ENCODE measurements at places on chromosomes 7 and 10. TPM values are rescaled to one million over a fixed set of nuclear protein-coding genes. Genes with fewer than 3 reads are reported as not detected.
A peak's percentile ranks its signal among the peaks of the same experiment; 100 is the strongest.

IFIT3 gene
- total RNA-seq, result 6.9 TPM

DNA sequence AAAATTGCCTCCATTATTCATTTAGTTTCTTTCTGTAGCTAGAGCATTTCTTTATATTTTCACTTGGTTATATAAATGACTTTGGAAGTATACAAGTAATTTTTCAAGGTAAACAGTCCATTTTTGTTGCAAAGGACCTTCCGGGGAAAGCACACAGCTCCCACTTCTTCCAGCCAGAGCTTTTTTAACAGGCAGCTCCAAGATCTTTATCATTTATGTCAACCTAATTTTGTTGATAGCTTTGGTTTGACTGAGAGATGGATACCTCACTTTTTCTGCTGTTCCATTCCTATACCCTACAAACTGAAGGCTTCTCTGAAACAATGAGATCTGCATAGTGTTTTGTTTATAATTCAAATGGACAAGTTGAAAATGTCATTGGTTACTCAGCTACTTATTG, 49.3 kb upstream of the RAB11FIP2 start:
- DNase-seq, result no peak

DNA sequence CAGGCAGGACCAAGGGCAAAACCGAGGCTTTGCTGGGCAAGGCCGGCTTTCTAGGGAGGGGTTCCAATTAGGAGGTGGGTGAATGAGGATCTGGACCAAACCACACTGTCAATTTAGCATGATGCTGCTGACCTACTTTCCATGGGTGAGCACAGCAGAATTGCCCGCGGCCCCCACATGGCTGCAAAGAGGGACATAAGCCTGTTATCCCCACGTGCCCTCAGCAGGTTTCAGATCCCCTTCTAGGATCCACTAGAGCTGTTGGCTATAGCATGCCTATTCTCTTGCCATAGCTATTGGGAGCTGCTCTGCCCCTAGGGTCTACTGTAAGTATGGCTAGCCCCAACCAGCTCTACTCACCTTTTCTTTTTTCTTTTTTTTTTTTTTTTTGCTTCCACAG, 102.8 kb downstream of the COL13A1 start:
- DNase-seq, result no peak

DNA sequence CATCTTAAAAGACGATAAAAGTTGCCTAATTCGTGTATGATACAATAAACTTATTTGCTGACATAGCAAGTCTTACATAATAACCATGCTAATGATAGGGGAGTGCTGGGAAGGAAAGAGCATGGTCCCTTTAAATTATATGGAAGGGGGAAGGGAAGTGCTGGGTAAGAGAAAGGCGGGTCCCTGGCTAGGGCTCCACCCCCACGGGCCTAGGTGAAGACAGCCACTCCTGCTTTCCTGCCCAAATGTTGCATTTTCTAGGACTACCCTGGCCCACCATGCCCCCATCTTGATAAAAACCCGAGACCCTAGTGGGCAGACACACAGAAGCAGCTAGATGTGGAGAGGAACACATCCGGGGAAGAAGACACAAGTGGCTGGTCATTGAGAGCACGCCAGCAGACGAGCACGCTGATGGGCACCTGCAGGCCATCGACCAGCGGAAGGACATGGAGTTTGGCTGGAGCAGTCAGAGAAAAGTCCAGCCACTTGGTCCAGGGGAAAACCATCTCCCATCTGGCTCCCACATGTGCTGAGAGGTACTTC, 328.7 kb downstream of the ARL4A start:
- DNase-seq, result no peak

SVOPL gene
- total RNA-seq, result 0.91 TPM

GNG11 gene
- 4.8 TPM for total RNA-seq

GRCh38 chr10:132677473-132678227, 108.3 kb downstream of the NKX6-2 start:
- DNase-seq, result peak; percentile 51

MACROH2A2 gene
- 7.1 TPM for total RNA-seq

DNA sequence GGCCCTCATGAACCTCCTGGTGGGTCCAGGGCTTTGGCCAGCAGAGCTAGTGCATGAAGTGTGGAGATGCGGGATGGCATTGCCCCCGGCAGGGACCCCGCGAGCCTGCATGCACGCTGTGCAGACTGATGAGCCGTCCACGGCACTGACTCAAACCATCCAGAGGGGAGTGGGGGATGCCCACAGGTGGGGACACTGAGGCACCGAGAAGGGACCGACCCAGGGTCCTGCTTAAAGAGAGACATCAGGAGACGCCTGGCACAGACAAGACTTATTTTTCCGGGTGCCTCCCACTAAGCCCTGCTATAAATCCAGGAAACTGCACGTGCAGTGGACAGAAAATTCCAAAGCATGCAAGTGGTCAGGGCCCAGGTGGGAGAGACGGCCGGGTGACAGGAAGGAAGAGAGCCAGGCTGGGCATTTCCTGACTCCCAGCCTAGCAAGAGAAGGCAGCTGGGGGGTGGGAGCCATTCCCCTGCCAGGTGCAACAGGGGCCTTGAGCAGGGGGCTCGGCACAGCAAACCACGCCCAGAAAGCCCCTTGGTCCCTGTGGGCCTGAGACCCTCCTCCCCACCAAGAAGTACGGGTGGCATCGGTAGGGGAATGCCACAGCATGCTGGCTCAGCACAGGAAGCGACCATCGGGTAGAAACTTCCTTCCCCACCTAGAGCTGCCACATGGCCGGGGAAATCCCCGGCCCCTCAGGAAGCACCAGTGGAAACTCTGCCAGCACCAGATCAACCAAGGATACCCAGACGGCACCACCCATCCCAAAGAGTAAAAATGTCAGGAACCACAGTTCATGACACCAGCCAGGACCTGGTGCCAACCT, 91.5 kb downstream of the FOXL3 start:
- no peak for DNase-seq

GRCh38 chr7:111232249-111233084, 141.5 kb downstream of the LRRN3 start:
- no peak for DNase-seq

GRCh38 chr7:98970016-98970615, 91.8 kb downstream of the TRRAP start:
- no peak for DNase-seq

GRCh38 chr10:130630135-130630534, 493.9 kb downstream of the GLRX3 start:
- no peak for DNase-seq

FXYD4 gene
- total RNA-seq, result not detected

GRCh38 chr10:128096486-128097199, 29.6 kb downstream of the MKI67 start:
- no peak for DNase-seq

DNA sequence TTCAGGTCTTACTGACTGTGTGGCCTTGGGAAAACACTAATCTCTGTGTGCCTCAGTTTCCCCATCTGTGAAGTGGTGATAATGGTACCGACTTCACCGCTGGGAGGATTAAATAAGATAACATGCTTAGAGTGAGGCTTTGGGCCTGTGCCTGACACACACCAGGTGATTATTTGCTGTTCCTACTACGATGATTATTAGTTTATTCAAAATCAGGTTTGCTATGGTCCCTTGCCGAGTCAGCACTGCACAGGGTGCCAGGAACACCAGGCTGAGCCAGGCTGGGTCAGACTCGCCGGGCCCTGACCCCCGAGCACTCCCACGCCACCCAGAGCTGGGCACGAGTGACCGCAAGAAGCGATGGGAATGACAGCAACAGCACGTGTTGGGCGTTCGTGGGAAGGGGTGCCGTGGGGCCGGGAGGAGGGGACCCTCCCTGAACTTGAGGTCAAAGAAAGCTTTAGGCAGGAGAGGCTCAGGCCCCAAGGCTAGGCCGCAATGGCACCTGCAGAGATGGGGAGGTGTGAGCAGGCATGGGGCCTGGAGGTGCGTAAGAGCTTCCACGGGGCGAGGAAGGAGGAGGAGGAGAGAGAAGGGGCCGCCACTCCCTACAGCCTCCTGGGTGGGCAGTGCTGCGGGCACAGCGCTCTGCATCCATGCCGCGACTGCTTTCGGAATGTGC, 325.4 kb downstream of the DNAJB6 start:
- DNase-seq, result no peak

DNA sequence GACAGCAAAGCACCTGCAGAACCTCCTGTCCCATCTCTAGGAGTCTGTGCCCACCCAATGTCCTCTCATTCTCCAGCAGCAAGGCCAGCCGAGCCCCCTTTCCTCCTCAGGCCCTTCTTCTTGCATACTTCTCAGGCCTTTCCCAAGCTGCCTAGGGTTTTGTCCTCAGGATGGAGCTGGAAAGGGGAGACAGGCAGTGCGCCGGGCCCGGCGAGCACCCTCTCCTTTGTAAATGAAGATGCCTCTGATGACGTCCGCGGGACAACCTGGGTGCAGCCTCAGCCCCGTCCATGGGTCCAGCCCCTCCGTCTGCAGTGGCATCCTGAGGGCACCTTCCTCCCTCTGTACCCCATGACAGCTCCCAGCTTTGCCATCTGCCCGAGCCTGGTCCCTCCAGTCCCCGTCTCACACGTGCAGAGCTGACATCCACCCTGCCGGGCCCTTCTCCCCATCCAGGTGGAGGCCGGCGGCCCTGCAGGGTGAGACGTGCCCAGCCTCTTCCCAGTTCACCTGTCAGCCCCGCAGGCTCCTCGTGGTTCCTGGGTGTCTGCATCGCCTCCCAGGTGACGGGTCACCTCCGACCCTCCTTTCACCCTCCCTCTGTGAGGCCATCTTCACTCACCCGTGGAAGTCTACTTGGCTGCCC, 36.4 kb downstream of the JAKMIP3 start:
- DNase-seq, result no peak

- no peak for DNase-seq
These were observed 76.2 kb downstream of the CHN2 start for GRCh38 chr7:29270594-29271318.

DNA sequence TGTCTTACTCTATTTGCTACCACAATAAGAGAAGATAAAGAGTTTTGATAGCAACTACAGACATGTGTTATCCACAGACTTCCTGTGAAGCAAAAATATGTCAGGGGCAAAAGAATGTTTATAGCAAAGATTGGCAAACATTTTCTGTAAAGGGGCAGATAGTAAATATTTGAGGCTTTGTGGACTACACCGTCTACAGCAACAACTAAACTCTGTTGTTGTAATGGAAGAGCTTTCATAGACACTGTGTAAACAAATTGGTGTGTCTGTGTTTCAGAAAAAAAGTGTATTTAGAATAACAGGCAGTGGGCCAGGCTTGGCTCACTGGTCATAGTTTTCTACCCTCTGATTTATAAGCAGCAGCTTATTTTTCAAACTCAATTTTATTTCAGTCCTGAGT, 521.4 kb downstream of the ANKRD7 start:
- DNase-seq, result no peak

TAS2R60 gene
- total RNA-seq, result not detected

GRCh38 chr10:95864906-95865813, 42.6 kb upstream of the CC2D2B start:
- no peak for DNase-seq

DNA sequence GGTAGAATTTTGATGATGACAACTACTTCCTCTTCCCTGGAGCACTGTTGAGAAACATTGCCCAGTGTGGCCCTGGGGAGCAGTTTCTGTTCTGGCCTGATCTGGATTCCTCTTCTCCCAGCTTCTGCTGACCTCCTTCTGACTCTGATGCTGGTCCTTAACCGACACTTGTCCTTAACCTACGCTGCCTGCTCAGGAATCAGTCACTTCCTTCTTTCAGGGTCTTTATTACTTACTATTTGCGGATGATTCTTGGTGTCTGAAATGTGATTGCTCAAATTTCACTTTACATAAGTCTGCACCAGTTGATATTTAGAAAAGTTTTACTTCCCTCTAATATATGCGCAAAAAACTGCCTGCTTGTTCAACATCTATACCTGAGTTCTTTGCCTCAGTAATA, 164.1 kb downstream of the PTEN start:
- DNase-seq, result no peak

EPHB6 gene
- total RNA-seq, result 34.7 TPM

DNA sequence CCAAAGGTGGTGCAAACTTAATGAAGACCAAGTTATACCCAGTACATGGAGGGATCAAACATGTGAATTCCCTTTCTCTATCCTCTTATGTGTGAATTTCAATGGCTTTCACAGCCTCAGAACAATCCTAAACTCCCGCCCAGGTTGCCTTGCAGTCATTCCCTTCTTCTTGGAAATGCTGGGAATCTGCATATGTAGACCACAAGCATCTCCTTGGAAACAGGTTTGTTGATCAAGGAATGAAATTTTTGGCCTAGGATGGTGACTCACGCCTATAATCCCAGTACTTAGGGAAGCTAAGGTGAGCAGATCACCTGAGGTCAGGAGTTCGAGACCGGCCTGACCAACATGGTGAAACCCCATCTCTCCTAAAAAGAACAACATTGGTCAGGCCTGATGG, 77.8 kb upstream of the ABI1 start:
- DNase-seq, result no peak

DNA sequence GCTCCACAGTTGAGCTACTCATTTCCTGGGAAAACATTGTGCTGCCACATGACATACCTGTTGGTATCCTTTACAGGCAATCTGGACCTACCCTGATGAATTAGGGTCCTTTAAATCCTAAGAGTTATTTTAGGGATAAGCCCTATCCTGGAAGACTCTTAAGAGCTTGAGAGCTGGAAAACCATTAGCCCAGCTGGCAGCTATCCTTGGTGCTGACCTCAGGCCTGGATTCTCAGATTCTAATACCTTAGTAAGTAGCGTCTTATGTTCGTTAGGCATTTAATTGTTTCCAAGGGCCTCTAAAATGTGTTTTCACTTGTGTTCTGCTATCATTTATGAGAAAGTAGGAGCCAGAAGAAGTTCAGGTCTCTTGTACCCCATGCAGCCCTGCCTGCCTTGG, 93.0 kb upstream of the SORCS3 start:
- DNase-seq, result no peak

DNA sequence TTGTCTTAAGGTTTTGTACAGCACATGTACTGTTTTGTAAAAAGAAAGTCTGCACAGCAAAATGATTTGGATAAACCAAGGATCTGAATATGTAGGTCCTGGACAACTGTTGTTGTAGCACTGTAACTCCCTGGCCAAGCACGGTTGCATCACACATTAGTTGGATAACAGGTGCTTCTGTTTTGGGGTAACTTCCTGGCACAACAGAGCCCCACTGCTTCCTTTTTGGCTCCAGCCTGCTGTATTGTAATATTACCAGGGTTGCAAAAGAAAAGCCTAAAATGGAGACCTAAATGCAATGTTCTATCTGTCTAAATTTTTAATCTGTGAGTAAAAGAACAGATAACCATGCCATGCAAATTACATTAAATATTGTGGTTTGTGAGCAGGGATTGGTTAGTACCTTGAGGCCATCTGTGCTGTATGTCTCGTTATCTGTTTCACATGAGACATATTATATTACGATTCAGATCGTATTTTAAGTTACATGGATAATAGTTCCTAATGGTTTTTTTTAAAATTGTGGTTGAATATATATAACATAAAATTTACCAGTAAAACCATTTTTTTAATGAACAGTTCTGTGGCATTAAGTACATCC, 27.5 kb upstream of the WAC start:
- DNase-seq, result no peak

SGMS1 gene
- total RNA-seq, result 13.2 TPM

GRCh38 chr10:45008524-45009161, 7.9 kb downstream of the ZNF22 start:
- no peak for DNase-seq

DNA sequence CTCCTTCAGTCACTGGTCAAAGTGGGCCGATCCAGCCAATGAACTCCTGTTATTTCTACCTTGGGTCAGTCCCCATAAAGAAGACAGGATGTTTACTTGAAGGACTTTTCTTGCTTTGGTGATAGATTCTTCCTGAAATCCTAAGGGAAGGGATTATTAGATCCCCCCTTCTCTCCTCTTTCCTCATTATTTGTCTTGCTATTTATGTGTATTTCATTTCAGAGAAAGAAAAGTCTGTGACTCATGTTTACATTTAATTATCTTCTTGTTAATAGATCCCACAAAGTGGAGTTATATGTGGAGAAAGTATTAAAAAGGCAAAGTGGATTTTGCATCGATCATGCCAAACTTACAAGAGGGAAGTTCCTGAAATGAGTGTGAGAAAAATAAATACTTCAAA, 341.5 kb downstream of the PHTF2 start:
- DNase-seq, result no peak

SORCS3 gene
- total RNA-seq, result not detected

Measured in pancreas (tissue), 10 donors.